ENCODE measurements at places on chromosomes 5 and 9. TPM values are rescaled to one million over a fixed set of nuclear protein-coding genes. Genes with fewer than 3 reads are reported as not detected.

GRCh38 chr5:17269201-17269600 is 51.8 kb downstream of the BASP1 start:
- no peak for DNase-seq

GRCh38 chr9:123589361-123590239 is 233.6 kb downstream of the CRB2 start:
- DNase-seq, result no peak

DNA sequence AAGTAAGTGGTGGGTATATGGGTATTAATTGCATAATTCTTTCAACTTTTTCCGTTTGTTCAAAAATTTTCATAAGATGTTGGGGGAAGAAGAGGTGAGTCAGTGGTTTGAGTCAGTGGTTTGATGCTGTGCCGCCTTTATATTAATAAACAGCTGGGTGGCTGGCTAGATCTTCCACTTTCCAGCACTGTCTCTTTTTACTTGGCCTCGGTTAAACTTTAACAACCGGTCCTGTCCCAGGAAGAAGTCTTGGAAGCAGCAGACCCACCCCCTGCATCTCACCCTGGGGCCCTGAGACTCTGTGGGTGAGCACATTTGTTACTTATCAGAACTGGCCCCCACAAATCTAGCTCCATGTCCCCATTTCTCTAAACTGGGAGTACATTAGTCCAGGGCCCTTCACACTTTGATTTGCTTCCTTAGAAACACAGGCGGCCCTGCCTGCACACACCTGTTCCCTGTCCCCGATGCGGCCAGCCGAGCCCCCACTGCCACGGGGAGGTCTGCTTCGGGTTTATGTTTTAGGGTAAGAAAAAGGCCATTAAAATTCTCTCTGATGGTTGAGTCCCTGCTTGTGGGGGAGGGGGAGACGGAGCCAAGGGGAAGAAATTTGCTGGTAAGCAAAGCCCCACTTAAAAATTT is 90.7 kb downstream of the PTCH1 start:
- DNase-seq, result peak; percentile 79

The IL3 gene
- polyA plus RNA-seq, result not detected

DNA sequence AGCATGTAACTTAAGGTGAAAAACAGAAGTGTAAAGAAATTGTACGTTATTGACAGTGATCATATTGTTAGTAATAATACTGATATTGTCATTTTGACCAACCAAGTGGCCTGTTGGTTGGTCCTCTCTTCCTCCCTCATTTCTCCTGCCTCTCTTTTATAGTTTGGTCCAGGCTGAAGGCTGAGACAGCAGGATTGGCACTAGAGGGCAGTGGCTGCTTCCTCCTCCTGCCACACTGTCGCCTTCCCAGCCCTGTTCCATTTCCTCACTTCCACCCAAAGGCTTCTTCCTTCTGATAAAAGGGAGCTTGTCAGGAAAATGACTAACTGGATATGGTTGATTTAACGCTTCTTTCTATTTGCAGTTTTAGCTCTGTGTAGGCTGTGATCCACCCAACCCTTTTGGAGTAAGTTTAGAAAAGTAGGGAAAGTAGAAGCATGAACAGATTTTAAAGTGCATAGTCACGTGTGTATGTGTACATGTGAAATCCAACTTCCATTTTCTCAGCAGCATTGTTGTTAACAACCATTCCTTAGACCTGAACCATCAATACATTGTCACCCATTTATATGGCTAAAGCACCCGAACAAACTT is 35.6 kb downstream of the PTCD2 start:
- DNase-seq, result no peak
